ENCODE measurements at places on chromosomes 7 and 10. TPM values are rescaled to one million over a fixed set of nuclear protein-coding genes. Genes with fewer than 3 reads are reported as not detected.

ZNF804B gene
- not detected for total RNA-seq

PDK4 gene
- 316 TPM for total RNA-seq

DNA sequence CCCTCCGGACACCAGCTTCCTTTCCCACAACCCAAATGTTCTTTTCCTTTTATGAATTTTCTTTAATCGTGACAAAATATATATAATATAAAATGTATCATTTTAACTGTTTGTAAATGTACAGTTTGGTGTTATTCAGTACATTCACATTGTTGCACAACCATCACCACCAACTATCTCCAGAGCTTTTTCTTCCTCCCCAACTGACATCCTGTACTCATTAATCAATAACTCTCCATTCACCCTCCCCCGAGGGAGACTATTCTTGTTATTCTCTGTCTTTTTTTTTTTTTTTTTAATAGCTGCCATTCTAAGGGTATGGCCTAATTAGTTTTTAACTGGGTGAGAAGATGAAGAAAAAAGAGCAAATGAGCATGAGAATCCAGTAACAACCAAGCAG, 30.6 kb upstream of the ITGB1 start:
- H3K27me3 ChIP-seq = no peaks in the 10 kb centered on the region
- no peak for DNase-seq
- H3K27ac ChIP-seq = no peak overlapping the region

DNA sequence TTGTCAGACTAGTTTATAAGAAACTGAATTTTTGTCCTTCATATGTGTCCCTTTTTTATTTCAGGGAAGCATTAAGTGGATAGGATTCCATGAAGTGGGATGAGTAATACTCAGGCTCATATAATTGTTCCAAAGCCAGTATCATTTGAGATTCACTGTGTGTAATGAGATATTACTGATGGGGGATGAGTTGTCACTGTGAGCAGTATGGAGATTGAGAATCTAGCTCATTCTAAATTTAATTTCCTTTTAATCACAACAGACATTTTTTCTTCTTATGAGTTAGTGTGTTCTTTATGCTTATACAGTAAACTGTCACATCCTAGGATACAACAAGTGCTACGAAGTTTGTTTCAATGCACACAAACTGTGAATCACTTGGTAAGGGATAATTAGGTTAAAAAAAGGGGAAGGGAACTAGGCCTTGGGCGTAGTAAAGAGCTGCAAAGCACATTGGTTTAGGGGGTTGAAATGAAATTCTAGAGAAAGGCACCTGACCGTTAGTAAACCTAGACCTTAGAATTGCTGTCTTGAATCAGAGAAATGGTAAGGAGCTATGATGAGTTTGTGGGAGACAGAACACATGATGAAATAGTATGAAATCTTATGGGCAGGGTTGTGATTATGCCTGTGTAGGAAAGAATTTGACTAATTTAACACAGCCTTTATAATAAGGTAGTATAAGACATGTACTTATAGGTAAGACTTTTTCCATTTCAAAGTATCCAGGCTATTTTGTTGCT, 153.4 kb downstream of the MLLT10 start:
- no peaks in the 10 kb centered on the region for H3K4me1 ChIP-seq
- DNase-seq = no peak
- H3K27me3 ChIP-seq = no peaks in the 10 kb centered on the region
- no peak overlapping the region for H3K4me3 ChIP-seq

DNA sequence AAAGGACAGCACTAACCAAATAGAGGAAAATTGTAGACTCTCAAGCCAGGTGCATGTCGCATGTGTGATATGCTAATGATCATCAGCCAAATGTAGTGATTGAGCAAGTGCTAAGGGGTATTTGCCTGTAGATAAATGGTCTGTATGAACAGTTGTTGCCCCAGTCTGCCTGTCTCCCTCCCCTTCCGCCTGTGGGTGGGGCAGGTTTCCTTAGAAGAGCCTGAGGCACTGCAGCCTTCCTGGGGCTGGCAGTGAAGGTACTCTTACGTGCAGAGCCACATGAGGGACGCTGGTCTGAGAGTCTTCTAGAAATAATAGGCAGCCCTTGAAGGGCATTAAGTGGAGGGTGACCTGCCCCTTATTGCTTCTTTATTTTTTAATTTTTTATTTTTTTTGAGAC, 152.1 kb downstream of the SNX10 start:
- DNase-seq = no peak
- no peak overlapping the region for H3K27ac ChIP-seq
- H3K4me1 ChIP-seq = no peaks in the 10 kb centered on the region
- no peak overlapping the region for H3K4me3 ChIP-seq

- no peak for DNase-seq
- H3K27ac ChIP-seq = no peak overlapping the region
- H3K4me1 ChIP-seq = no peaks in the 10 kb centered on the region
- H3K36me3 ChIP-seq = no peaks in the 10 kb centered on the region
These were observed 13.1 kb downstream of the WNT16 start for GRCh38 chr7:121341933-121342332.

DNA sequence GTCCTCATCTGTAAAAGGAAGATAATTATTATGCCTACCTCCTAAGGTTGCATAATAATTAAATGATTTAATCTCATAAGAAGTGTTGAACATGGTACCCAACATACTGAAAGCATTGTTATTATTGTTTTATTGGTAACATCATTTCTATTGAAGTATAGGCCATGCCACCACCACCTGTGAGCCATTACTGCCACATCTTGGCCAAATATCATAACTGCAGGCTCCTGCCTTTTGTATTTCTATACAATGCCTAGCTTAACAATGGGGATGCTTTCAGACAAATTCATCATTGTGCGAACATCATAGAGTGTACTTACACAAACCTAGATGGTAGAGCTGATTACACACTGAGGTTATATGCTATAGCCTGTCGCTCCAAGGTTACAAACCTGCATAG, 61.1 kb upstream of the NPSR1 start:
- no peak for DNase-seq
- H3K27me3 ChIP-seq = no peaks in the 10 kb centered on the region
- no peaks in the 10 kb centered on the region for H3K36me3 ChIP-seq
